Activated T-cell treated with anti-CD3 and anti-CD28 coated beads for 24 hours (primary cell): ENCODE measurements at places on chromosomes 1 and 21.

- DNase-seq, result no peak
Observed at GRCh38 chr21:42476388-42477331, 19.4 kb downstream of the RSPH1 start.

- DNase-seq, result no peak
Observed at GRCh38 chr21:39384674-39385298, 35.9 kb upstream of the HMGN1 start.

- no peak for DNase-seq
Observed at GRCh38 chr1:178566187-178566586, 53.3 kb downstream of the TEX35 start.

DNA sequence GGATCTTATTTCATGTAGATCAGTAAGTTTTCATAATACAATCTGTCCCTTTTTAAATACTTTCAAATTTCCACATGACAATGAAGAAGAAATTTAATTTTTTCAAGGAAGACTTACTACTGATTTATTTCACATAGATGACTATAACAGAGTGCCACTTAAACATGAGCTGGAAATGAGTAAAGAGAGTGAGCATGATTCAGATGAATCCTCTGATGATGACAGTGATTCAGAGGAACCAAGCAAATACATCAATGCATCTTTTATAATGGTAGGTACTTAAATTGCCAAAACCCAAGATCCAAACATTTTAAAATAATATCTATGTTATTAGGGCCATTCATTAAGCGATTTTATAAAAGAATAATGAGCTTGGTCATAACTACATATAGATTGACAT, 110.4 kb downstream of the PTPRC start:
- no peak for DNase-seq

- no peak for DNase-seq
Observed at GRCh38 chr1:44719318-44719717, 11.7 kb downstream of the RNU5D-1 start.

- no peak for DNase-seq
Observed at GRCh38 chr1:45923343-45923742, 119.9 kb downstream of the MAST2 start.

DNA sequence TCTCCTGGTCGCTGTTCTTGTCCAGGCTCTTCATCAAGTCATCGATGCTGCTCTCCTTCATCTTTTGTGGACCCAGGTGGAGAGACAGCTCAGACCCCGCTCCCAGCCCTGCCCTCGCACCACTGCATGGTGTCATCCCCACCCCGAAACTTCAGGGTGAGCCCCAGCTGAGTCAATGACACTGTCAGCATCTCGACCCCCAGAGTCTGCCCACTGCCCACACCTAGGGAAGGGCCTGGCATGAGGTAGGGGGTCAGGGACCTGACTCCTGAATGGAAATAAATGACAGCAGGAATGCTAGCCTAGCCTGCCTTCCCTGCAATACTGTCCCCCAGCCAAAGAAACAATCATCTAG, 1.6 kb upstream of the S100A6 start:
- no peak for DNase-seq

- no peak for DNase-seq
Observed at GRCh38 chr1:28139025-28139712, 37.3 kb downstream of the PTAFR start.

- no peak for DNase-seq
Observed at GRCh38 chr1:153231785-153232184, 14.4 kb downstream of the PRR9 start.

DNA sequence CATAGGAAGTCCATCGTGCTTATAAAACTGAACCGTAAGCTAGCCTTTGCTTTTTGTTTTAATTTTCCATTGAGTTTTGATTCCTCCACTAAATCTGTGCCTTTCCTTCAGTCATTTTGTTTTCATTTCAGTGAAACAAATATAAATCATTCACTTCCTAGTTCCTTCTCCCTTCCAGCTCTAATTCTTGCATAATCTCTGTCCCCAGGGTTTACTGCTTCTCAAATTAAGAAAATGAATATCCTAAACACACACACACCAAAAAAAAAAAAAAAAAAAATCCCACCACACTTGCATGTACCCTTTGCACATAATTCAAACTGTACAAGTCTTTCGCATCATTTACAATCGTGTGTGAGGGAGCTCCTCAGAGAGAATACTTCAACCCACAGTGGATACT, 6.8 kb downstream of the KCNH1 start:
- no peak for DNase-seq

DNA sequence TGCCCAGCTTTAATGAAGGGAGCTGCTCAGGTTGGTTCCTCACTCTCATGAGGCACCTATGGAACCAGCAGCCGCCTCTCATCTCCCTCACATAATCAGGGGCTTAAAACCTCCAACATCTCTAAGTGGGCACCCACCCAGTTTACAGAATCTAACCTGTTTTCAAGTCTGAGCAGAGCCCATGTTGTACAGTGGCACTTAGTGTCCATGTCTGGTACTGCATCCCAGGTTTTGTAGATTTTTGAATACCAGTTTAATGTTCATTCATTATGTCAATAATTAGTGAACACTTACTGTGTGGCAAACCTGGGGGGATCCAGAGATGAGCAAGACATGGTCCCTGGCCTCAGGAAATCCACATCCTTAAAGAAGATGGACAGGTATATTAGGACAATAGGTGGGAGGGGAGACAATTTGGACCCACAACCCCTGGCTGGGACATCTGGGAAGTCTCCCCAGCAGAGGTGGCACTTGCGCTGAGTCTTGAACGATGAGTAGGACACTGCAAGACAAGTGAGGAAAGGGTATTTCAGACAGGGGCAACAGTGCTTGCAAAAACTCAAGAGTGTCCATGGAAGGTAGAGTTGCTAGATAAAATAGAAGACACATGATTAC, 83.3 kb downstream of the LACTBL1 start:
- no peak for DNase-seq

DNA sequence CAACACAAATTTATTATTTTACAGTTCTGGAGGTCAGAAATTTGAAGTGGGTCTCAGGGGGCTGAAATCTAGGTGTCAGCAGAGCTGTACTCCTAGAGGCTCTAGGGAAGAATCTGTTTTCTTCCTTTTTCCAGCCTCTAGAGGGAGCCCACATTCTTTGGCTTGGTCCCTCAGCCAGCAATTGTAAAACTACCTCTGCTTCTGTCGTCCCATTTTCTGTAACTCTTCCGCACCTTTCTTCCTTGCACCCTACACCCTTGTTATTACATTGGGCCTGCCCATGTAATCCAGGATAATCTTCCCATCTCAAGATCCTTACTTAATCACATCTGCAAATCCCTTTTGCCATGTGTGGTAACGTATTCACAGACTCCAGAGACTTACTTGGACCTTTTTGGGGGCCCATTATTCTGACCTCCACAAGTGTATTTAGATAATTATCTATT, 24.8 kb upstream of the THEM4 start:
- DNase-seq, result peak; percentile 40

DNA sequence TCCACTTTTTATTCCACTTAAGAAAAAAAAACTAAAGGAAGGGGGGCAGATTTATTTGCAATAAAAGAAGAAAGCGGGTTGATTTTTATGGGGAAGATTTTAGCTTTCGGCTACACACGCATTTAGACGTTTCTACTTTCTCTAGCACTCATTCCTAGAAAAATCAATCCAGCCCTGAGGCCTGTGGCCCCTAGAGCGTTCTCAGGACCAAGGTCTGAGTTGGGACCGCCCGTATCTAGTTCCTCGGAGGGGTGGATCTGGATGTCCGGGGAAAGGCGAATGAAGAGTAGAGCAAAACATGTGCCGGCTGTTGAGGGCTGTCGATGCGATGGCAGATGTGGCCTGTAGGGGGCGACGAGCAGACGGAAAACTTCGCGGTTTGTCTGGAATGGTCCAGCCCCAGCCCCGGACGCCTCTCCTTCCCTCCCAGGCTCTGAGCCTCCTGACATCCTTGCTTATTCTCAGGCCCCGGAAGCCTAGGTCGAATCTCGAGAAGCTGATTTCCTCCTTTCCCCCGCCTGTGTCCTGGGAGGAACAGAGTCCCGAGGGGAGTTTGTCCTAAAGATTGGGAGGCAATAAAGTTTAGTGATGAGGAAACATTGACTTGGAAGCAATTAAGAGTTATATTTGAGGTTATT, 5.2 kb downstream of the FOXD3 start:
- no peak for DNase-seq

- no peak for DNase-seq
Observed at GRCh38 chr21:35119501-35120047, 70.5 kb upstream of the RUNX1 start.

DNA sequence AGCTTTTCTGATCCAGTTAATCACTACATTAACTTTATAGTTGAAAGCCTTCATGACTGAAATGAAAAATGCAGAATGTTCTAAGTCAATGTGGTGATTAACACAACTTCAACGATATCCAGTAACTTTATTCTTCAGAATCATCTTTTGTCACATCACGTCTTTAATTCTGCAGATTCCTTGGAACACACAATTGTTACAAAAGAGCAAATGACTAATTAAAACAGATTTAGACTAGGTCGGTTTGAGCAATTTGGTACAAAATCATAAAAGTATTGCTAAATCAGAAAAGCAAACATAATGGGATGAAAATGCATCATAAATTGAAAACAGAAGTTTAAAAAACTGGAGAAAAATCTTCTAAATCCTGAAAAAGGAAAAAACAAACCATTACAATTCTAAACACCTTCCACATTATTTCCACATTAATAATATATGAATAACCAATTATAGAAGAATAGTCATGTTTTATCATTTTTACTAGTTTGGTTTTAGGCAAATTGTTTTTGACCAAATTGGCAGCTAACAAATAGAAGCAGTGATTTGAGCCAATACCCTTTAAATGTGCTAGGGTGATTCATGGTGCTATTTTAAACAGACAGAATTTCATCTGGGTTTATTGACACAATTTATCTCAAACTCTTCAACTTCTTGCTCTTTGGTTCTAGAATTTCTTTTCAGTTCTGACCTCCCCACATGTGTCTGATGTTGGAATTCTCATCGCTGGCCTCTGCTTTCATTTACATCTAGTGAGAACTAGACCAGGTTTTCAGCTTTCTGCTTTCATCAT, 468.1 kb upstream of the PTBP2 start:
- DNase-seq, result no peak

- no peak for DNase-seq
Observed at GRCh38 chr21:33657124-33657820, 15.0 kb downstream of the ITSN1 start.

- DNase-seq, result no peak
Observed at GRCh38 chr1:23529146-23530086, 1.6 kb downstream of the E2F2 start.

- no peak for DNase-seq
Observed at GRCh38 chr1:219325368-219325742, 151.7 kb downstream of the LYPLAL1 start.

GRCh38 chr1:8002329-8002910, 23.7 kb downstream of the ERRFI1 start:
- no peak for DNase-seq

DNA sequence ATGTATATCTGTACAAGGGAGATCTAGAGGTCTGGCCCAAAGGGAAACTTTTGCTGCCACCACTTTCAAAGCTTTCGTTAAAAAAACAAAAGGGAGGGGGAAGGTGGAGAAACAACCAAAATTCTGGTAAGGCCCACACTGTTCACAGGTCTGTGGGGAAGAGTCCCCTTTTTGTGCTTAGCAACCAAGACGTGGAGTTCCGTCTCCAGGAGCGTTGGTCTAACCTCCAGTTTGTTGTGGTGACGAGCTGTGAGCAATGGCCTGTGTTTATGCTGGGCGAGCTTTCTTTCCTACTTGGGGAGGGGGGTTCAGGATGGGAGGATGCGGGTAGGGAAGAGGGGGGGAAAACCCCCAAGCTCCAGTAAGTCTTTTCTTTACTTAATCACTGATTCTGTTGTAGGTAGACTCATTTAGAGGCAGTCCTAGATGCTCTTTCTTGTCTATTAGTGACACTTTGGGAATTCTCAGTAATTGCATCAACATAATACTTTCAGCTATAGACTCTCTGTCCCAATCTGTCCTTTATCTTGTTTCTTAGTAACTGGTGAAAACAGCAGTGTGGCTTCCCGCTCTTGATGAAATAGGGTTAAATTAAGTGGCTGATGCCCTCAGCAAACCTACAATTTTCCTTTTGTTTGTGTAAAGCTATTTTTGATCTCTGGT, 1.5 kb downstream of the HIPK1 start:
- peak; percentile 55 for DNase-seq

DNA sequence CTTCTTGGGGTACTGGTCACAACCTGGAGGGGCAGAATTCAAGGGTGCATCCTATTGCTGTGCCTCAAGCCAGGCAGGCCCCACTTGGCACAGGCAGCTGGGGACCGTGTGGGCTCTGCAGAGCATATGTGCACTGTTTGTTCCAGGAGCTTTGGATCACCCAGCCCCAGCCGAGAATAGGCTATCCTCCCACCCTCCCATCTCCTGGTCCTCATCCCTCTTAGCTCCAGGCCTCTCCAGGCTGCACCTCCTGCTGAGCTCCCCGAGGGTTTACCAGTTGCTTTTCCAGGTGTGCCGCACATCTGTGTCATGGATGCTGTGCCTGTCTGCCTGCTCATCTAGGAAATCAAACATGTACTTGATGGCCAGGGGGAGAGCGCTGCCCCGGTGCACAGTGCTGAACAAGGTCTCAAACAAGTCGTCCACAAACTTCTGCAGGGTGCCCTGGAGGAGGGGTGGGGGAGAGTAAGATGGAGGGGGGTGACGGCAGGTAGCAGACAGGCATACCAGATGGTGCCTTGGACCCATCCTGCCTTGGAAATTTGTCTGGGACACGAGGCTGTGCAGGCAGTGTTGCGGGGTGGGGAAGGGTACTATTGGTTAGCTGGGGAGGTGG, 120.5 kb upstream of the CD34 start:
- DNase-seq, result no peak

DNA sequence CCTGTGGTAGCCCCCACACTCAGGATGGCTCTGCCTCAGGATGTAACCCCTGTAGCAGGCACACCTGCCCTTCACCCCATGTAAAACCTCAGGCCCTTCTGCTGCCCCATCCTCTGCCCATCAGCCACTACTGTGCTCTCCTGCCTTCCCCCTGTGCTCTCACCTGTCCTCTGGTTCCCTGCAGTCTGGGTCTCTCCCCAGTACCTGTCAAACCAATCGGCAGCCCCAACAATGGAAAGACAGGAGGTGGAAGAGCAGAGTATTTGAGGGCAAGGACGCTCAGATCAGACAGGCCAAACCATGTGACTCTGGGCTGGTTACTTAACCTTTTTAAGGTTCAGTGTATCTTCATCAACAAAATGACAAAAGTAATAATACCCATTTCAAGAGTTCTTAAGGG, 30.9 kb downstream of the SMIM12 start:
- no peak for DNase-seq

DNA sequence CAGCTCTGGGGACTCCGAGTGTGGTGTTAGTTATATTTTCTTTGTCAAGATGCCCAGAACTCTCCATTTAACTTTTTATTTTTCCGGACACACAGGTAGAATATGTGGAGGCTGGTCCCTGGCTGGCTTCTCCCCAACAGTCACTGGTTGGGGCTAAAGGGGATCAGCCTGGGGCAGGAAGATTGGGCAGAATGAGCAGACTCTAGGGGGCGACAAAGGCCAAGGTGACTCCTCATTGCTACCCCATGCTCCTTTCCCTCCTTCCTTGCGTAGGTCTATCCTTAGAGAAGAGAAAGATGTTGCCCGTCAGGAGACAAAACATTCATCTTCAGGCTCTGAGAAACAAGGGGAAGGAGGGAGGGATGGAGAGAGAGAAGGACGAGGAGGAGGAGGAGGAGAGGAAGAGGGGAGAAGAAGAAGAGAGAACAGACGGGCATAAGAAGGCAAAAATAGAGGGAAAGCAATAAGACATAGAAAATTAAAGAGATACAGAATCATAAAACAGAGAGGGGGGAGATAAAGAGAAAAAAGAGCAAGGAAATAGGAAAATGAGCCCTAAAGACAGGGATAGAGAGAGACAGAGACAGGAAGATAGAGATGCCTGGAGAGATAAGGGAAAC, 89.9 kb downstream of the FOXD2 start:
- no peak for DNase-seq

- no peak for DNase-seq
Observed at GRCh38 chr1:214615871-214616270, 12.9 kb downstream of the CENPF start.
